ENCODE measurements at places on chromosomes 2 and 18.

DNA sequence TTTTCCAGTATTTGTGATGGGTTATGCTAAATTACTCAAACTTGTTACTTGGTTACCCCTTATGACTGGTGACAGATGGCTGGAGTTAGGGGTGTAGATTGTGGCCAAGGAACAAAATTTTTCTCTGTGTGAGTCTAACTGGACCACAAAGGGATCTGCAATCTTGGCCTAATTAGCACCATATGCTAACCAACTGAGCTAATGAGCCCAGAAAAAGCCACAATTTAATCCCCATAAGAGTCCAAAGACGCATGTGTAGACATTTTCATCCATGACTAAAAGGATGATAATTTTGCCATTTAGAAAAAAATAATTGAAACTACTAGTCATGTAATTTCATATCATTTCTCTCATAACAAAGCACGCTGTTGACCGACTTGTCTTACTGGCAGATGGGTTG lies 151.2 kb downstream of the ABCA12 start:
- no peak for DNase-seq

GRCh38 chr2:150853263-150853662 lies 365.8 kb upstream of the RND3 start:
- no peak for DNase-seq

- DNase-seq: no peak
Observed at GRCh38 chr2:9318461-9319337, 104.6 kb downstream of the ITGB1BP1 start.

DNA sequence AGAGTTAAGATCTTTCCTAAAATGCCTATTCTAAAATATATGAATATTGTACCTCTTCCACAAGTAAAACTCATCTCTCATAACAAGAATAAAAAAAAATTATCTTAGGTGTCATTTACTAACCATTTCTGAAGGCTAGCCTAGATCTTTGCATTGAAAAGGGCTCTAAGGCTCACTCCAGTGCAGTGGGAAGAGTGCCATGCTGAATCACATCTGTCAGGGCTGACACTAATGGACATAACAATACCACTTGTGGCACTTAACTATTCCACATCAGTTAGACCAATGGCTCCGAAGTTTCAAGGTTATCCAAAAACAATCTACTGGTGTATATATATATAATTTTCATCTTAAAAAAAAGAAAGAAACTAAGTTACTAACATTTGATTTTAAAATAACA lies 130.2 kb downstream of the EXOC6B start:
- no peak for DNase-seq

DNA sequence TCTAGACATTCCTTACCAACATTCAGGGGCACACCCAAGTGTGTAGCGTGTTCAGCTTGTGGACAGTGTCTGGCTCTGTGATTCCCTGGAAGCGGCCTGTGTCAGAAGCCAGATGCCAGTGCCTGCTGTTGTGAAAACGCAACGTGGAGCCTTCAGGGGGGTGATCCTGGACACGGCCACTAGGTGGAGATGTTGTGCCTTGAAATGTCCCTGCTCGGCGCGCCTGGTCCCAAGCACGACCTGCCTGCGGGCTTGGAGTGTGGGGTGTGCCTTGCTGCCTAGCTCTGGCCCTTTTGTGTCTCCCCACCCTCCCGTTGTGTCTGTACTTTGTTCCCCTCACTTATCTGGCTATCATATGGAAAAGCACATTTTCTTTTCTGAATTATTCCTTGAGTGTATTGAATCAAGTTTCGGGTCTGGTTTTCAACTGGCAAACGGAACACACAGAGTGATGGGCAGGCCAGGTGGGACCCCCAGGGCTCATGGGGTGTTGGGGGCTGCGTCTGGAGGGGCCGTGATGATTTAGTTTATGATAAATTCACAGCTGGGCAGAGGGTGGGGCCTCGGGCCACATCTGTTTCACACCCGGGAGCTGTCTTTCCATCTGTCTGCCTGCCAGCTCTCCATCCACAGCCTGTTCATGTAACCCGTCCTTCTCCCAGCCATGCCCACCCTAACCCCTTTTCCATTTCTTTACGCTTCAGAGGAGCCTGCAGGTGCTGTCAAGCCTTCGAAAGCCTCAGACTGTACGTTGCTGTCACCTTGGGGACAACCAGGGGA lies 95.5 kb downstream of the DYSF start:
- DNase-seq: peak; percentile 58

DNA sequence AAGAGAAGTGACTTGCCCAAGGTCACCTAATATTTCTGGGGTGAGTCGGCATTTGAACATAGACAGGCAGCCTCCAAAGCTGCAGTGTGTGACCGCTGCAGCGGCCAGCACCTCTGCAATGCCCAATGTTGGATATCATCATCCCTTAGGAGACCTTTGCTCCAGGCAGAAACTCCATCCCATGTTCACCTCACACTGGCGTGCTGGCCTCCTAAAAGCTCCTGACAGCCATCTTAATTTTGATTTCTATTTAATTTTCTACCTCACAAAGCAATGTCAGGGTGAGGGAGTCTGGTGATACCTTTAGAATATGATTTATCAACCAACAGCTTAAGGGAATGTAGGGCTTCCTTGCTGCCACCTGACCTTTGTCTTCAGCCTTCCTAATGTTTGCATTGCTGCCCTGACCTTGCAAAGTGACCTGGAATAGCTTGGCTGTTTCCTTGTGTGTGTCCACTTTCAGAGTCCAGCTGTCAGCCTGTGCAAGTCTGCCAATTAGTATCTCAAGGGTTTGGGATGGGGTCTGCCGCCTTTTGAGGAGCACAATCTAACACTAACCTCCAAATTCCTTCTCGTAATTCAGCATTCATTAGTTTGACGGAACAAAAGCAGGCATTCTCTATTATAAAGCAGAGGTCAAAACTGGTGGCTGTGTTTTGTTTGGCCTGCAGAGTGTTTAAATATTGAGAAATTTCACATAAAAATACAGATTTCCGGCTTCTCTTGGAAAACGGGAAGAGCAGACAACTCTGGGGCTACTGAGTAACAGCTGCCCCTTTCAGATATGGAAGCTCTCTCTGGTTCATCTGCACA lies 127.6 kb downstream of the PLEKHM3 start:
- DNase-seq: no peak

DNA sequence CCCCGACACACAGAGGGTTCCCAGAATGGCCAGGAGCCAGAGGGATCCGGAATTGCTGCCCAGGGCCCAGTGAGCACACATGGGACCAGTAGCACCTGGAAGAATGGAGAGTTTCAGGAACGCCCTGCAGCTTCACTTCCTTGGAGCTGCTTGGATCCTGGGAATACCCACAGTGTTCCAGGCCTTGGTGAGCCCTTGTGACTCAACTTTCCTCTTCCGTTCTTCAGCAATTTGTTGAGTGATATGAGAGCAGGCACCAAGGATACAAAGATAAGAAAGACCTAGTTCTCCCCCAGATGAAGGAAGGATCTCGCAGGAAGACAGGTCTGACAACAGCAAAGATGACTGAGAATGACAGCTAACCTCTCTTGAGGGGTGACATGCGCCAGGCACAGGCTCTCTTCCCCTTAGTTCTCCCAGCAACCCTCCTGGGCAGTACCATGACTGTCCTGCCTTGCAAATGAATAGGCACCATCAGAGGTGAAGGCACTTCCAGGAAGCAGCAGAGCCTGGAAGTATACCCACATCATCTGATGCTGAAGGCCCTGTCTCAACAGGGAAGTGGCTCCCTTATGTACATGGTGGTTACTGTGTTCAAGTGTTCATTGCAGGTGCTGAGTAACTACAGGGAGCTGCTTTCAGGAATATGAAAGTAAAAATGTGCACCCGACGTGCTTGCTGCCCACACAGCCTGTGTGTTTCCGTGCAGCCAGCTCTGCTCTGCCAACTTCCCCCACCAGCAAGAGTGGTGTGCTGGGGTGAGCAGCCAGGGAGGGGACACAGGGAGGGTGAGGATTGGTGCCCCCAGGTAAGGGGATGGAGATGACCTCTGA lies 116.2 kb downstream of the STPG4 start:
- DNase-seq: no peak

DNA sequence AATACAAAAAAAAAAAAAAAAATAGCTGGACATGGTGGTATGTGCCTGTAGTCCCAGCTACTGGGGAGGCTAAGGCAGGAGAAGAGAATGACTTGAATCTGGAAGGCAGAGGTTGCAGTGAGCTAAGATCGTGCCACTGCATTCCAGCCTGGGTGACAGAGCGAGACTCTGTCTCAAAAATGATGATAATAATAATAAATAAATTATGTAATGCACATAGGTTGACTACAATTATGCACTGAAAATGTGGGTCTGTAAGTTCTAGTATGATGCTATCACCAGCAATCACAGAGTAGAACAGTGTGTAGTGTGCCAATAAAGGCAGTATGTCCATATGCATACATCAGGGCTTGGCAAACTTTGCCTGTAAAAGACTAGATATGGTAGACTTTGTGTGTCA lies 55.6 kb upstream of the MYCN start:
- no peak for DNase-seq

- no peak for DNase-seq
Observed at GRCh38 chr2:91839904-91840868, 3031.0 kb upstream of the TEKT4 start.

DNA sequence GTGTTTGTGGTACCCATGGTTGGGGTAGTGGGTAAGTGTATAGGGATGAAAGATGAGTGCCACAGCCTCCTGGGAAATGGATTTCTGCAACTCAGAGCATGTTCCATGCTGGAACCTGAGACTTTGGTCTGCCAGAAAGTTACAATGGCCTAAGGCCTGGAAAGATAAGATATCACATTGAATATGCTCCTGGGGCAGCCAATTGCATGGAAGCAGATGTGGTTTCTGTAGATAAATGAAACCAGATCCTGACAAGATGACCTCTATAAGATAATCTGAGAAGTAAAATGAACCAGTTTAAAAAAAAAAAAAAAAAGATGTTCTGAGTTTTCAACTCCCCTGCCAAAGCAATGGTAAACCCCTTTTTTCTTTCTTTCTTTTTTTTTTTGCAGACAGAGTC lies 91.4 kb upstream of the NCK2 start:
- DNase-seq: peak; percentile 7

GRCh38 chr18:55877321-55877720 lies 289.3 kb upstream of the TCF4 start:
- no peak for DNase-seq

DNA sequence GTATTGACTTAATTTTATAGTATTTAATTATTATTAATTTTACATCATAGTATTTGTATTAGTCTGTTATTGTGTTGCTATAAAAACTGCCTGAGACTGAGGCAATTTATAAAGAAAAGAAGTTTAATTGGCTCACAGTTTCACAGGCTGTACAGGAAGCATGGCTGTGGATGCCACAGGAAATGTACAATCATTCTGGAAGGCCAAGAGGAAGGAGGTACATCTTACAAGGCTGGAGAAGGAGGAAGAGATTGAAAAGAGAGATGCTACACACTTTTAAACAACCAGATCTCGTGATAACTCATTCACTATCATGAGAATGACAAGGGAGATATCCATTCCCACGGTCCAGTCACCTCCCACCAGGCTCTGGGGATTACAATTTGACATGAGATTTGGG lies 2019.4 kb upstream of the PIK3C3 start:
- DNase-seq: no peak

GRCh38 chr18:69495338-69495737 lies 94.7 kb downstream of the DOK6 start:
- no peak for DNase-seq

DNA sequence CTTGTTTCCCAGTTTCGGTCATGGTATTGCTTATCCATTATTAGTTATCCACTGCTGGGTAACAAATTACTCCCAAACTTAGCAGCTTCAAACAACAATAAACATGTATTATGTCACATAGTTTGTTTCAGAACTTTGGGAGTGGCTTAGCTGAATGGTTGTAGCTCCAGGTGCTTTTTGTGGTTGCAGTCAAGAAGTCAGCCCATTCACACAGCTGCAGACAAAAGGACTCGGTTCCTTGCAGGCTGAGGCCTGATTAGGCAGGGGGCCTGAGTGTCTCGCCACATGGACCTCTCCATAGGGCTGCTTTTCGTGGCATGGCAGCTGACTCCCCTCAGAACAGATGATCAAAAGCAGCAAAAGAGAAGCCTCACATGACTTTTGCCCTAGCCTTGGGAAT lies 58.2 kb upstream of the ITGA4 start:
- no peak for DNase-seq

GRCh38 chr2:15034860-15035259 lies 402.3 kb downstream of the LRATD1 start:
- no peak for DNase-seq

DNA sequence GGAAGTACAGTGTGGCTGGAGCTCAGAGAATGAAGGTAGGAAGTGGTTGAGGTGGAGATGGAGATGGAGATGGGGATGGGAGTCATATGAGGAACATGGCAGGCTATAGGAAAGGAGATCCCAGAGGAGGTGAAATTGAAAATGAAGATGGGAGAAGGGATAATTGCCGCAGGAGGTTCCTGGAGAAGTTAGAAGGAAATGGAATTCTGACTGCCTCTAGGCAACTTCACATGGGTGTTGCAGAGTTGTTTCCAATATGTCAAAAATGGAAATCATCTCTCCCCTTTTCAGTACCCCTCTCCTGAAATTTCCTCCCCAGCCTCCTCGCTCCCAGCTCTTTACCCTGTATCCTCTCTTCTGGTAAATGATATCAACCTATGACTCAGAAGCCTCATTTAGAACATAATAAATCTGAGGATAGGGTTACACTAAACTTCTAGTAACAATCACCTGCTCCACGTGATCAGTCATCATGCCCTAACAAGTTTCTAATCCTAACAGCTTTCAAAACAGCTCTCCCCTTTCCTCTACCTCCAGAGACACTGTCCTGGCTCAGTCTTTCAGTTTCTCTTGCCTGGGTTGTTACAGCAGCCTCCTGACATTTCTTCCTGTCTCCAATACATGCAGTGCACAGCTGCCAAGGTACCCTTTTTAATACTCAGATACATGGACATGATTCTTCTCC lies 201.9 kb upstream of the RBMS1 start:
- DNase-seq: no peak

DNA sequence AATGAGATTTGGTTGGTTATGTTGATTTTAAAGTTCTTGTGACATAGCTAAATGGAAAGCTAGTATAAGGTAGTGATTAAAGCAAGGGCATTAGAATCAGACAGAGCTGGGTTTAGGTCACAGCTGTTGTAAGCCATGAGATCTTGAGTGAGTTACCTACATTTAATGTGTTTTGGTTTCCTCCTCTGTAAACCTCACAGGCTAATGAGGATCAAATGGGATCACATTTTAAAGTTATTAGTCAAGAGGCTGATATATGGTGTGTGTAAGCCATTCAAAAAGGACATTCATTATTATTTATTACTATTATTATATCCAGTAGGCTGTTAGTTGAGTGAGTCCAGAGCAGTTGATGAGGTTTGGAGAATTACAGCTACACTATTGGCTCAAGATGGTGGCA lies 416.2 kb downstream of the IRS1 start:
- no peak for DNase-seq
